Muscle of leg (tissue), 16 donors: ENCODE measurements at places on chromosomes 5 and 9. TPM values are rescaled to one million over a fixed set of nuclear protein-coding genes. Genes with fewer than 3 reads are reported as not detected.

The BRD3OS gene
- total RNA-seq: 9.3 TPM

GRCh38 chr9:124626276-124626675, 119.1 kb upstream of the NR5A1 start:
- peak; percentile 41 for DNase-seq

DNA sequence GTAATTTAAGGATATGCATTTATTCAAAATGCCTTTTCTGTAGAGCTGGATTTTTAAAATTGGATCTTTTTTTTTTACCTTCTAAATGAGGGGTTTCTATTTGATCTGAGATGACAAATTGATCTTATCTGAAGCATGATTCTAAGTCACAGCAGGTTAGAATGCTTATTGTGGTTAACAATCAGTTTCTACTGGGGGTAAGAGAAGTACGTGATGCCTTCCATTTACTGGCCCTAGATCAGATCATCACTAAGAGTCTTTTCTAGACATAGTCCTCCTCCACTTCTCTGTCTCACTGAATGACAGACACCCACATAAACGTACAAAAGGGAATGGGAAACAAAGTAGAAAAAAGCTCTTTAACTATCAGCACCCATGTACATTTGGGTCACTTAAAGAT, 231.9 kb downstream of the DMAC1 start:
- DNase-seq: no peak

- DNase-seq: peak; percentile 54
Measured at GRCh38 chr5:125549322-125549911, 803.0 kb upstream of the ZNF608 start.

GRCh38 chr5:44884036-44884435, 75.3 kb downstream of the MRPS30 start:
- DNase-seq: no peak

GRCh38 chr9:124394167-124394566, 21.1 kb downstream of the PSMB7 start:
- no peak for DNase-seq

DNA sequence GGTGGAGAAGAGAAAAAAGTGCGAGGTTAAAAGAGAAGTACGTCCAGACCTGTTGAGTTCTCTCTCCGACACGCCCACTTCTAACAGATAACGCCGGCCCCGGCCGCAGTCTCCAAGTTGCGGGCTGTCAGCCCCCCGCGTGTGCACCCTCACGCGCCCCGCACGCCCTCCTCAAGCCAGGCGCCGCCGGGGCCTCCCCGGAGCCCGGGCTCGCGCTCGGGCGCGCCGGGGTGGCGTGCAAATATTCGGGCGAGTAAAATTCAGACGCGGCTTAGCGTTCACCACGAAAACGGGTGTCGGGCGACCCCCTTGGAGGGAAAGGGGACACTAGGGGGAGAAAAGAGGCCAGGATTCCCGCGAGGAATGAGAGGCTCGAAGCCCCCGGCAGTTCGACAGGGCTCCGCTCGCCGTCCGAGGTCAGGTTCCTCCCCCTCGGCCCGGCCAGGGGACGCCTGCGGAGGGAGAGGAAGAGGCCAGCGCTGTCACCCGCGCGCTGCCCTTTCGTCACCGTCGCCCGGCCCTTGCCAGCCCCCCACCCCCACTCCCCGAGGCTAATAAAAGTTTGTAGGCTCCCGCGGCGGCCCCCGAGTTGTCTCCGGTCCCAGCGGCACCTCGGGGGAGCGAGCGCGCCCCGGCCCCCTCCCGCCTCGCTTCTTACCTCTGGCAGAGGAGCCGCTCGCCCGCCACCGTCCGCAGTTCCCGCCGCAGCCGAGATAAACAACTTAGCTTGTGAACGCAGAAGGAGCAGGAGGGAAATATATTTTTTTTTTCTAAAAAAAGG, 743 bp downstream of the NR3C1 start:
- DNase-seq: peak; percentile 82

DNA sequence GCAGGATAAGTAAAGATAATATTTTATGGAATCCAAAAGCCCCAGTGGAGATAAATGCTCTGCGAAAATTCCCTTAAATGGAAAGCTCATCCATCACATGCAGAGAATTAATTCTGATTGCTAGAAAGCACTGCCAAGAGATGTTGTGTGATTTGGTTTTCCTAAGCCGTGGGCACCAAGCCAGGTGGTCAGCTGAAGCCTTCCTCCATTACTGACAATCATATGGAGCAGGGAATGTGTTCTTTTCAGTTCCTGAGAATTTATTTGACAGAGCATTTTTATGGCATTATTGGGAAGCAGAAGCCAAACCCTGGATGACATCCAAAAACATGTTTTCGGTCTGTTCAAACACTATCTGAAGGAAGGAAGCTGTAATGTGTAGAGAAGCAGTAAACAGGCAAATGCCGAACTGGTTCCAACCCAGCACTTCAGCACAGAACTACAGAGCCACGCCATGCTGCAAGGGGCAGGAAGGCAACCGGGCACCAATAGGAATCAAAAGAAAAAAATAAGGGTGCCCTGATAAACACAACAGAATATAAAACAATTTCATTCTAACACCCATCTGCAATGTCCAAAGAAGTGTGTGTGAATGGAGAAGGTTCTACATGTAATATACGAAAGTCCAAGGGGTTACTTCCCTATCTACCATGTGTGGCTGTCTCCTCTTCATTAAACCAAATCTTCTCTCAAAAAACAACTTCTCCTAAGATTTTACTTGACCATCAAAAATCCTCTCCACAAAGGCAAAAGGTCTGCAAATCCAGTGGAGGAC, 12.3 kb downstream of the ARSB start:
- DNase-seq: peak; percentile 92

DNA sequence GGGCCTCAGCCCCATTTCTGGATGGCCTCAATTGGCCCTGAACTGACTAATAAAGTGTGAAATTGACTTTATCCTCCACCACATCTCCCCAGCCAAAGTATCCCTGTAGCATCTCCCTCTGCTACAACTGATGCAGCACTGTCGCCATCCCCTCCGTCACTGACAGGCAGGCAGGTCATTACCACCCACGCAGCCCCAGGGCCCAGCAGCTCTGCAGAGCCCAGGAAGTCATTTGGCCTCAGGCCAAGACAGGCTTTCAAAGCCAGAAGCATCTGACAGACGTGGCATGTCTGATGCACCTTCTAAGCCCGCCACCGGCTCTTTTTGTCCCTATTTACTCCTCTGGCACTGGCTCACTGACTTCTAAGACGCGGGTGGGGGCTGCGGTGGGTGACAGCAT, 65.3 kb downstream of the ARHGEF37 start:
- DNase-seq: no peak

DNA sequence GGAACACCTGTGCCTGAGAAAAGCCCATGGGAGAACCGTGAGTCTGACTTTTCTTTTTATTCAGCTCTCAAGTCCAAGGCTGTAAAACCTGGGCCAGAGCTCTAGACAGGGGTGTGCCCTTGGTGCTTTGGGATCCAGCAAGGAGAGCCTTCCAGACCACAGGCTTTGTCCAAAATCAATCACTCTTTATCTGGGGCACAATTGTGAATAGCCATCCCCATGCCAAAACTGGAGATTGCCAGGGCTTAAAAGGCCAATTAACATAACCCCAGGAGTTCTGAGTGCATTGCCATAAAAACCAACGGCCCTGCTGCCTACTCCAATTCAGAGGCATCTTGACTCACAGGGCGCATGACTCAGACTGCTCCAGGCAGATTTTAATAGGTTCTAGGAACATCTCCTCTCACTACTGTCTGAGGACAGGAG, 391.8 kb downstream of the ARHGEF28 start:
- no peak for DNase-seq

DNA sequence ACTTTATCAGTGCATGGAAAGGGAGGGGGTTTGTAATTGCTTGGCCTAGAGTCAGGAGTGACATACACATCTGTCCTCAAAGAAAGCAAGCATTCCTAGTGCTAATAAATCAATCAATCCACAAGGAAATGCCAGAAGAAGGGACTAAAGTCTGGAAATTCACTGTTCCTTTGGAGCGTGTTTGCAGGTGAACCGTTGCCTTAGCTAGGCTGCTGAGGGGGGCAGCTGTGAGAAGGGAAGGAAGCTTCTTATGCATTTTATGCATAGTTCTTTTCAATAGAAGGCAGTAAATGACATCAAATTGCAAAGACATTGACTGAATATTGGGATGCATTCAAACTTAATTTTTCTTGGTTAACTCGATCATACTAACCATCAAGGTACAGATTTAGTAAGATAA, 1092.5 kb upstream of the SEMA6A start:
- no peak for DNase-seq

GRCh38 chr9:128390150-128390812, 19.1 kb downstream of the URM1 start:
- DNase-seq: no peak

GRCh38 chr9:109726119-109726518, 53.9 kb upstream of the PALM2AKAP2 start:
- peak; percentile 85 for DNase-seq

GRCh38 chr9:16335788-16336580, 534.5 kb downstream of the BNC2 start:
- peak; percentile 74 for DNase-seq

- DNase-seq: peak; percentile 39
Measured at GRCh38 chr5:151675611-151676313, 11.0 kb downstream of the SPARC start.

- DNase-seq: peak; percentile 33
Measured at GRCh38 chr9:89576404-89576839, 28.4 kb upstream of the GADD45G start.
